ENCODE measurements at places on chromosomes 4 and X.
A peak's percentile ranks its signal among the peaks of the same experiment; 100 is the strongest.

DNA sequence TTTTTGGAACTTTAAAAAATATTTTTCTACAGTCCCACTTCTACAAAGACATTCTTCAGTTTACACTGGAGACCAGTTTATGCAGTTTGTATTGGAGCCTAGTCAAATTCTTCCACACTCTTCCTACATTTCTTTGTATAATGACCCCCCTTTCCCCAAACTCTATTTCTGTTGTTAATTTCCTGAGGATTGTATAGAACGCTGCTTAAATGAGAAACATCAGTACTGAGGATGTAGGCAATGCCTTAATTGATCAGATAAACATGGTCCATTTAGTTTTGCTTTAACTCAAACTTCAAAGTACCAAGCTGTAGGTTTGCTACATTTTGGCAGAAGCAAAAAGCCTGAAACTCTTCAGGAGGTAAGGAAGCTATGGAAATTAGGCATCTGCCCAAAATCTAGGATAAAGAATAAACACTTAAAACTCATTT is 155.5 kb downstream of the SLC7A11 start:
- DNase-seq = no peak

GRCh38 chrX:20442597-20442996 is 175.9 kb upstream of the RPS6KA3 start:
- peak; percentile 85 for DNase-seq

DNA sequence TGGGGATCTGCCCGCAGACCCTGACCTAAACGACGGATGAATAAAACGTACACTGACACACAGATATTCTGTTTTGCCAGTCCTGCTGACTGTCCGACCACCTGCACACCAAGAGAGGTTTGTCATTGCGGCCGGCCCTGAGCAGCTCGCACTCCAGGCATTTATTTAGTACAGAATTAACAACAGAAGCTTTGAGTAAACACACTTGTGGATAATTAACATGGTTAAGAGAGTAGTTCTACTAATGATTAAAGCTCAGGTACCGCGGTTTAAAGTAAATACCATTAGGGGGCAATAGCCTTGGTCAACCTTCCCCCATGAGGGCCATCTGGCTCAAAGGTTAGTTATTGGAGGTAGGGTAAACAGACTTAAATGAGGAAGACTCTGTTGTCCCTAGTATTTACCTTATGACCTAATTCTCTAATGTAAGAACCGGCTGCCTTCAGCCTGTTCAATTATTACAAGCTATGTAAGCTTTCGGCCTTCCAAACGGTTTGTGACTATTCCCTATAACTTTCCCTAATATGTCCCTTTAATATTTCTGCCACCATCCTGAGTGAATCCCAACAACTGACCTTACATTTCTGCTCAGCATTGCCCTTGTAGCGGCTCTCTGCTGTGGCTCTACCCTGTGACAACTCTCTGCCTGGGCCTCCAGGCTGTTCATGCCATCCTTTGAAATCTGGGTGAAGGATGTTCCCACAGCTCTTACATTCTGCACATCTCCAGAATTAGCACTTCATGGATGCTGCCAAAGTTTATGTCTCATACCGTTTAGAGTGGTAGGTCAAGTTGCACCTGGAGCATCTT is 46.9 kb upstream of the SYTL5 start:
- DNase-seq = no peak

DNA sequence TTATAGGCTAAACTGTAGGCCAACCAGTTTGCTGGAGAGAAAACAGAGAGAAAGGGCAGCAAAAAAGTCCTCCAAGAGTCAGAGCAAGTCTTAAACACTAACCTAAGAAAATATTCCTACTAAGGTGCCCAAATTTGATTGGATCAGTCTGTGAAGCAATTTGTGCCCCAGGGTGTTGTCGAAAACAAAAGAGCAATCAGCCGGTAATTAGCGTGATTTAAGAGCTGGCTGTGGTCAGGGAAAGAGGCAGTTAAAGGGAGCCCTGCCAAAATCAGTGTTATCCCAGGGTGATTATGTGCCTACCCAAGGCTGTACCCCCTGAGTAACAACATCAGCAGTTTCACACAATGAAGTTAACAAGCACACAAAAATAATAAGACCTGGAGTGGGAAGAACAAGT is 6.4 kb upstream of the BRWD3 start:
- no peak for DNase-seq

GRCh38 chr4:91681544-91681943 is 622.2 kb upstream of the GRID2 start:
- no peak for DNase-seq

DNA sequence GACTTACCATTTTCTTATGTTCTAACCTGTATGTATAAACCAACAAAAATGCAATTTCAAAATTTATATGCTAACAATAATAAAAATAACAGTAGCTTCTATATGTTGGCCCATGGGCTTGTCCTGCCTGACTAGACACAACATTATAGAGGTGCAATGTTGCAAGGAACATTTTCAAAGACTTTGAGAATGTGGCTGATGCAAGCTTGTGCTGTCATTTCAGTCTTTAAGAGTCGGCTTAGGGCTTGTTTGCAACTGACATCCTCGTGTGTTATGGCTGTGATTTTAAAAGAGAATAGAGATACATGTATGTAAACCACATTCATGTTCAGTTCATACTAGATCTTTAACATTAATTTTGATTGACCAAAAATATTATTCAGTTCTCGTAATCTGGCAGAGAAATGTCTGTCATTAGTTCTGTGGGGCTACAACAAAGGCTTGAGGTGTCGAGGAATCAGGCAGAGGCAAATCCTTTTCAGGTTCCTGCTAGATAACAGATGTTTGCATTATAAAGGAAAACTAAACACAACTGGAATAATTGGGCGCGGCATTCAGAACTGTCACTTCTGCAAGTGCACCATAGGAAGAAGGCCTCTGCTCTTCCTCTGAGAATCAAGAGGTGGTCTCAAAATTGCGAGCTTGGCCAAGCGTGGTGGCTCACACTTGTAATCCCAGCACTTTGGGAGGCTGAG is 13.1 kb downstream of the TMSB4X start:
- no peak for DNase-seq

DNA sequence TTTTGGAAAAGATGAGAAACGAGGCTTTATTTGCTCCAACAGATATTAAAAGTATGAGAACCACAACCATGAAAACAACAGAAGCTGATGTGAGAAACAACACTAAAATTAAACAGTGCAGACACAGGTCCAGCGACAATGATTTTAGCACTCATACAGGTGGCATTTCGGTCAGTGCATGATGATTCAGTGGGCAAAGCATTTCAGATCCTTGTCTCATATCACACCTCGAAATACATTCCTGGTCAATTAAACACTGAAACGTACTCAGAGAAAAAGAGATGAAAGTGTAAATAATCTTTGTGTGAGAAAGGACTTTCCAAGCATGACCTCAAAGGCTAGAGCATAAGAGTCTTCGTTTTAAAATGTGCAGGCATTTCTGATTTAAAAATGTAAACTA is 85.2 kb downstream of the ACOX3 start:
- no peak for DNase-seq

DNA sequence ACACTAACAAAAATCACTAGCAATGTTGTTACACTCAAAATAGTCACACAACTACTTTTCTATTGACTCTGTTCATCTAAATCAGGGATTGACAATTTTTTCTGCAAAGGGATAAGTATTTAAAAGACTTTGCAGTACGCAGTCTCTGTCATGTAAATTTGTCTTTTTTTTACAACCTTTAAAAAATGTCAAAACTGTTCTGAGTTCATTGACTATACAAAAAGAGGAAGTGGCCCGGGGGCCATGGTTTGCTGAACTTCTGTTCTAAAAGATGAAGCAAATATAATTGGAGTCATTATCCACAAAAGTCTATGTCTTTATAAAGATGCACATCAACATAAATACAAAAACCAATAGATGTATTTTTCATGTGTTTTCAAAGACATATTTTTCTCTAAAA is 1310.3 kb downstream of the RPA4 start:
- no peak for DNase-seq

- no peak for DNase-seq
These were observed 3.4 kb downstream of the FOXO4 start for GRCh38 chrX:71098951-71099506.

GRCh38 chr4:147723326-147723725 is 8.6 kb upstream of the ARHGAP10 start:
- DNase-seq = no peak

GRCh38 chr4:140635606-140636005 is 66.8 kb upstream of the UCP1 start:
- no peak for DNase-seq

GRCh38 chr4:110617075-110617640 is 5.7 kb downstream of the PITX2 start:
- DNase-seq = no peak

GRCh38 chr4:61067381-61067780 is 132.7 kb upstream of the ADGRL3 start:
- no peak for DNase-seq

DNA sequence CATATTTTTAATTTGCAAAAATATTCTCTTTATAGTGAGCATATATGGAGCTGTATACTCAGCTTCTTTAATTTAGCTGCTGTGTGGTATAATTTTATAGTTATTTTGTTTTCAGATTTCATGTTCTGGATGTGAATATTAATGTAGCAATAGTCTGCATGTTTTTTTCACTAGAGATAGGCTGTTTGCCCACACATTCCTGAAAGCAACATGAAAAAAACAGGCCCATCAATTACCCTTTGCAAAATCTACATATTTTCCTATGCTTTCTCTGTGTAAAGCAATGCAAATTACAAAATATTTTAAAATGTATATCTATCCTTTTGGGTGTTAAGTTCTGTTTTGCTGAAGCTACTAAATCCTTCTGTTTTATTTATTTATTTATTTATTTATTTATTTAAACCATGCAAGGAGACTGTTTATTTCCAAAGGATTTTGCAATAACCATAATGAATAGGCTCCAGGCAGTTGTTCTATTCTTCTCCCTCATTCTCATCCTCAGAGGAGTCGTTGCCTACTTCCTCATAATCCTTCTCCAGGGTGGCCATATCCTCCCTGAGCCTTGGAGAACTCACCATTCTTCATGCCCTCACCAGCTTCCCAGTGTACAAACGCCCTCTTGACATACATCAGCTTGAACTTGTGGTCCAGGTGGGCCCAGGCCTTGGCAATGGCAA is 277.1 kb downstream of the ANKRD50 start:
- DNase-seq = no peak

- DNase-seq = no peak
These were observed 57.7 kb downstream of the HPGDS start for GRCh38 chr4:94284889-94285288.

DNA sequence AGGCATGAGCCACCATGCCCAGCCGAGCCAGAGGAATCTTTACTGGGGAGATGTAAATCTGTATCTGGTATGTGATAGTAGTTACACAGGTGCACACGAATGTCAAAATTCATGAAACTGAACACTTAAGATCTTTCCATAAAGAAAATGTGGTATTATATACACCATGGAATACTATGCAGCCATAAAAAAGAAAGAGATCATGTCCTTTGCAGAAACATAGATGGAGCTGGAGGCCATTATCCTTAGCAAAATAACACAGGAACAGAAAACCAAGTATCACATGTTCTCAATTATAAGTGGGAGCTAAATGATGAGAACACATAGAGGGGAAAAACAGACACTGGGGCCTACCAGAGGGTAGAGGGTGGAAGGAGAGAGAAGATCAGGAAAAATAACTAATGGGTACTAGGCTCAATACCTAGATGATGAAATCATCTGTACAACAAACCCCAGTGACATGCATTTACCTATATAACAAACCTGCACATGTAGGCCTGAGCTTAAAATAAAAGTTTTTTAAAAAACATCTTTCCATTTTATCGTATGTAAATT is 7.8 kb downstream of the TMEM156 start:
- DNase-seq = no peak

GRCh38 chrX:69489625-69490024 is 14.5 kb upstream of the NALF2 start:
- DNase-seq = no peak

DNA sequence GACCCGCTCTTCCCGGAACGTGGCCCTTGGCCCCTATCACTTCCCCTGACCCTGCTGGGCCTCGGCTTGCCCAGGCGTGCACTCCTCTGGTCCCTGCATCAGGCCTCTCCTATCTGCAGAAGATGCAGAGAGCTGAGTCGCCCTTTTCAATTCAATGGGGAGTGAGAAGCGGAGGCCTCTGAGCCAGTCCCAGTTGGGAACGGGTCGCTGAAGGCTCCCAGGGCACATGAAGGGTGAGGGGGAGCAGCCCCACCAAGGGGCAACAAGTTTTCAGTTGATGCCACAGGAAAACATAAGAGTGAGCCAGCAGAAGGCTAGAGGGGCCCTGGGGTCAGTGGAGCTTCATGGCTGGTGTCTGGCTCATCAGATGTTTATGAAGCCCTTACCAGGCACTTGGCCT is 17.1 kb downstream of the PSAPL1 start:
- no peak for DNase-seq

GRCh38 chr4:151744614-151745013 is 16.2 kb downstream of the GATB start:
- DNase-seq = no peak

- DNase-seq = no peak
These were observed 748.0 kb upstream of the PCDH7 start for GRCh38 chr4:29972121-29972520.
